ENCODE measurements at places on chromosomes 3 and 15. TPM values are rescaled to one million over a fixed set of nuclear protein-coding genes. Genes with fewer than 3 reads are reported as not detected.
A peak's percentile ranks its signal among the peaks of the same experiment; 100 is the strongest.

- DNase-seq: no peak
Observed at GRCh38 chr3:15300323-15301078, 31.9 kb downstream of the SH3BP5 start.

GRCh38 chr15:56249092-56249491, 5.4 kb upstream of the RFX7 start:
- DNase-seq: no peak

GRCh38 chr15:65839354-65839901, 29.9 kb upstream of the RAB11A start:
- DNase-seq: no peak

GRCh38 chr15:79168922-79169456, 78.4 kb upstream of the RASGRF1 start:
- no peak for DNase-seq

DNA sequence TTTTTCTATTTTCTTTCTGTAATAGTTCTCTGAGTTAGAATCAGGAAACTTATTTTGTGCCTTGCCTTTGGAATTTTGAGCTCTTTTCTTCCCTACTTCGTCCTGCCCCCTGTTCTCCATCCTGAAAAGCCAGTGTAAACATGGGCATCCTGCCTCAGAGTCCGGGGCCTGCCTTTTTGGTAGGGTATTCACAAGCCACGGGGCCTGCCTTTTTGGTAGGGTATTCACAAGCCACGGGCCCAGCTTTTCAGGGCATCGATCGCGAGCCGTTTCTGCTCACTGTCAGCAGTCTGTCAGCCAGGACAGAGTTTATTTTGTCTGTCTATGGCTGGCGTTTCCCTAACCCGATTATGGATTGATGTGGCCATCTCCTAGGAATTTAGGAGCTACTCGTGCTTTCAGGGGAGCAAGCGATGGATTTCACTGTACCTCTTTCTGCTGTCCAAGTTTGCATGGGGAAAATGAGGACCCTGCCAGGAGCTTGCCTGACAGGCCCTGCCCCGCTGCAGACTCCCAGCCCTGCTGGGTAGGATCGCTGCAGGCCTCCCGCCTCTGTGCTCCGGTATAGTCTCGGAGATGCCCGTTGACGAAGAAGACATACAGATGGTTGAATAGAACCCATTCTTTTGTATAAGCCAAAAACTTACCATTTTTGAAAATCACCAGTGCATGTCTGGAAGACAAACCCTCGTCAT, 12.8 kb downstream of the SYNM start:
- no peak for DNase-seq

GRCh38 chr15:53911431-53911830, 66.8 kb upstream of the UNC13C start:
- DNase-seq: no peak

- no peak for DNase-seq
Observed at GRCh38 chr15:74548241-74548640, 7.2 kb downstream of the ARID3B start.

GRCh38 chr15:60554494-60554893, 75.6 kb upstream of the ICE2 start:
- no peak for DNase-seq

DNA sequence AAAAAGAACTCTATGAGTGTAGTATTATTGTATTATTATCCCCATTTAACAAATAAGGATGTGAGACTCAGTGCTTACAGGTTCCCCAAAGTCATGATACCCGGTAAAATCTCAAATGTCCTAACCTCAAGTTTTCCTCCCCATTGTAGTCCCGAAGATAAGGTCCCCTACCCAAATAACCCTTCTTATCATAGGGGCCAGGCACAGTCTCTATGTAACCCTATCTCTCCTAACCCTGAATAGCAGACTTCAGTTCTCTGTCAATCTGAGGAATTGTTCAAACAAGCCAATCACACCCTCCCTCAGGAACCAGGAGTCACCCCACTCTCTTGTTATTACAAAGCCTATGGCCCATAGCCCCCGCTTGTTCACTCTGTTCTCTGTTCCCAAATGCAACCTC, 10.5 kb upstream of the SUSD5 start:
- no peak for DNase-seq

DNA sequence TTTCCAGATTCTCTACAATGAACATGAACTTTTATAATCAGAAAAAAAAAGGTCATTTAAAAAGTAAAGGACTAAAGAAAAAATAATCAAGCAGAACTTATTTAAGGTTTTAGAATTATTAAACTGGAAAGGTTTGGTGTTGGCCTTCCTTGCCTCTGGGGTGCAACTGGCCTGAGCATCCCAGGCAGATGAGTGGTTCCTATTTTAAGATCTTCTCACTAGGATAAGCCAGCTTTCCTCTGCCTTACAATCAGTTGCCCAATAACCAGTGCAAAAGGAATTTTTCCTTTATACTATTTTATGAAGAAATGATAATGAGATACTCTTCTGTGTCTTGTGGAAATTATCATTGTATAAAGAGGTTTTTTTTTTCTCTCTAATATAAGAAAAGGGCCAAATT, 56.6 kb downstream of the SEC22A start:
- DNase-seq: no peak

DNA sequence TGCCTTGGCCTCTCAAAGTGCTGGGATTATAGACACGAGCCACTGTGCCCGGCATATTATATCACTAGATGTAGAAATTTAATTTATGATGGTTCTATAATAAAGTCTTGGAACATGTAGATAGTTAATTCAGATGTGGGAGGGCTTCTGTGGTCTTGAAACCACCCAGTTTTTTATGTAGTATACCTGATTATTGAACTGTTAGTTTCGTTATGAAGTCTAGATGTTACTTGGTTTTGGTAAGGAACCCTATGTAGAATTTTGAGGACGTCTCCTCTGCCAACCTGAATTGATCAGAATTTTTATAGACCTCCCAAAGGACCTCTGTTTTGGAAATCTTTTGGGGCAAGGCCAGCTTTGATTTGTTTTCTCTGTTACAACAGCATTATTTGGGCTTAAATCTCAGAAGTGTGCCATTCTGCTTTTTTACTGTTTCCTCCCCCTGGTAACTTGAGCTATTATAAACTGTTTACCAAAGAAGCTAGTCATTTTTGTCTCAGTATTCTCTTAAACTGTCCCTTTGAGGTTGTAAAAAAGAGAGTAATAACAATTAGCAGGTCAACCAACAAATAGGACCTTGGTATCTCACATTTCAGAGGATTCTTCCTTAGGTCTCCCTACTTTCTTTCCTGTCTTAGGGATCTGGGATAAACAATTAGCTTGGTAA, 20.8 kb downstream of the AKAP13 start:
- DNase-seq: no peak

DNA sequence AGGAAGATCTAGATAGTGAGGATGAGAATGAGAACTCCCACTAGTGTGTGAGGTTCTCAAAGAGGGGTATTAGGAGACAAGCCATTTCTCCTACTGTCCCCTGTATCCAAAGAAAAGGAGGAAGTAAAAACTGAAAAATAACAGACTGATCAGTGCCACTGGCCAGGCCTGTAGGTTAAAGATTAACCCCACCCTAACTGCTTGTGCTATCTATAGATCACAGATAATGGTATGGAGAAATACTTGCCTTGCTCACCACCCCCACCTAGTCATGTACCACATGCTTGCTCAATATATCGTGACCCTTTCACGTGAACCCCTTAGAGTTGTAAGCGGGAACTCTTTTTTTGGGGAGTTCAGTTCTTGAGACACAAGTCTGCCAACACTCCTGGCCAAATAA, 519.7 kb upstream of the FRG2C start:
- no peak for DNase-seq

GRCh38 chr3:55511895-55512570, 24.9 kb upstream of the WNT5A start:
- DNase-seq: no peak

- DNase-seq: no peak
Observed at GRCh38 chr3:195030791-195031321, 240.1 kb downstream of the XXYLT1 start.

- no peak for DNase-seq
Observed at GRCh38 chr3:122989856-122990575, 37.5 kb downstream of the SEMA5B start.

DNA sequence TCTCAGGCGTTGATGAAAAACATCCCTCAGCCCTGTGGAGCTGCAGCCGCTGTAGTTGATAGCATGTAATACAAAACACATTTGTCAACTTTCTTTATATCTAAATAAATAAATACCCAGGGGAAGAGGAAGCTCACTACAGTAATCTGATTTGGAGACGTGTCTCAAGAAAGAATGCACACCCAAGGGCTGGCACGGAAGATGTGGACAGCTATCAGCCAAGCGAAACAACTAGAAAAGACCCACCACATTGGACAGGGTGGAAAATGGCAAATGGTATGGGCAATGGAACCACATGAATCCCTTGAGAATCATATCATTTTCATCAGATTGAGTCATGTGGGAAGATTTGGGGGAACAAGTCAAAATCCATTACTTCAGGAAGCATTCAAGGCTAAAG, 43.1 kb upstream of the ALDH1A3 start:
- no peak for DNase-seq

DNA sequence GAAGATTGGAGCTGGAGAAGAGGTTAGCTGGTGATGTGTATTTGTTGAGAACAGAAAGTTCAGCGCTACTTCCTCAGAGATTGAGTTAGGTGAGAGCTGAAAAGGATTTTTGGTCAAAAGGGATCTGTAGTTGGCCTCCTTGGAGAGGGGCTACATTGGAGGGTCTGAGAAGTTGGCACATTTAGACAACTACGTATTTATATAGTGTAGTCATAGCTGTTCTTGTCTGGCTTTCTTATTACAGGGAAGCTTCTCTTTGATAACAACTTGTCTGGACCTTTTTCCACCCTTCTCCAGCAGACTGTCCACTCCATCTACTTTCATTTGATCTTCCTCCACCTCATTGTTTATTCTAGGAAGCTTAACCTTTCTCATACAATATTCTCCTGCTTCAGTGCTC, 43.7 kb downstream of the KAT2B start:
- no peak for DNase-seq

GRCh38 chr15:63600001-63600615, 2.9 kb downstream of the FBXL22 start:
- DNase-seq: no peak

DNA sequence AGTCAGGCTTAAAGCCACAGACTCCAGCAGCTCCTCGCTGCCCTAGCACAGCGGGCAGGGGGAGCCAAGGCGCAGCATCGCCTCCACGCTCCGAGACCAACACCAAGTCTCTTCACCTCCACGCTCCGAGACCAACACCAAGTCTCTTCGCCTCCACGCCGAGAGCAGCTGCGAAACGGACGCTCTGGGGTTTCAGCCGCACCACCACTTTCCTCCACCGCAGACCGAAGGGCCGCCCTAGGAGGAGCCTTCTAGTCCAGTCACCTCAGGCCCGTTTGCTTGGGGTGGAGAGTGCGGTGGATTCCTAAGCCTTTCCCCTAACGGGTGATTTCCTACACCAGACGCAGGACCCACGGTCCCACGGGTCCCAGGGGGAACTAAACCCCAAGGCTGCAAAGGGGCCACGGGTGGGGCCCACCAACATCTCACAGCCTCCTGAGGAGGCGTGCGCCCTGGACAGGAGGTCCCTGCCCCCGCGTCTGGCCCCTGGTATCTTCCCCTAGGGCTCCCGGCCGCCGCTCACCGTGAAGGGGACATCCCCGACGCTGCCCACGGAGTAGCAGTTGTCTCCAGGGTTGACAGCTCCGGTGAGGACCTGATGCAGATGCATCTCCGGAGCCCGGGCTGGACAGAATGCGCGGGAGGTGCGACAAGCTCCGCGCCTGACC, 501 bp downstream of the DMXL2 start:
- no peak for DNase-seq

DNA sequence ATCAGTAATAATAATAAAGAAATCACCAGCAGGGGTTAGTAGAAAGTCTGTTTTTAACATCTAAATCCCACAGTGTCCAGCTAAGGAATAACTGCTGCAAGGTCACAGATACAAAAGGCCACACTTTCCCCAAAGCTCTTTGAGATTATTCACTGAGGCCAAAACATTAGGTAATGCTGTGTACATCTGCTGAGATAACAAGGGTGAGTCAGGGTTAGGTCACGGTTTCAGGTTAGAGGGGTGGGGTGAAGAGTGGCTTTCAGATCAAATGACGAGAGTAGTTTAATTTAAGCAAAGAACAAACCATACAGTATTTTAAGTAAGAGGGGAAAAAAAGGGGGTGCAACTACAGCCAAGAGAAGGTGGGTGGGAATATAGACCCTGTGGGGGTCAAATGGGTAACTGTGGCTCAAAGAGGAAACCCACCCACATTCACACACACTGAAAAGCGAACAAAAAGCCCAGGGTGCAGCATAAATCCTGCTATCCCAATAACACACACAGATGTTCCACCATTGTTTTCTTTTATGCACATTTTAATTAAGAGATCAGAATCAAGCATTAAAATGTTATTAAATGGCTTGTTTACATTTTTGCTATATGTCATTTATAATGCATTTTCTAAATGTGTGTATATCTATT, 412.9 kb downstream of the TIGIT start:
- no peak for DNase-seq

- no peak for DNase-seq
Observed at GRCh38 chr3:102478160-102478559, 43.3 kb downstream of the ZPLD1 start.

DNA sequence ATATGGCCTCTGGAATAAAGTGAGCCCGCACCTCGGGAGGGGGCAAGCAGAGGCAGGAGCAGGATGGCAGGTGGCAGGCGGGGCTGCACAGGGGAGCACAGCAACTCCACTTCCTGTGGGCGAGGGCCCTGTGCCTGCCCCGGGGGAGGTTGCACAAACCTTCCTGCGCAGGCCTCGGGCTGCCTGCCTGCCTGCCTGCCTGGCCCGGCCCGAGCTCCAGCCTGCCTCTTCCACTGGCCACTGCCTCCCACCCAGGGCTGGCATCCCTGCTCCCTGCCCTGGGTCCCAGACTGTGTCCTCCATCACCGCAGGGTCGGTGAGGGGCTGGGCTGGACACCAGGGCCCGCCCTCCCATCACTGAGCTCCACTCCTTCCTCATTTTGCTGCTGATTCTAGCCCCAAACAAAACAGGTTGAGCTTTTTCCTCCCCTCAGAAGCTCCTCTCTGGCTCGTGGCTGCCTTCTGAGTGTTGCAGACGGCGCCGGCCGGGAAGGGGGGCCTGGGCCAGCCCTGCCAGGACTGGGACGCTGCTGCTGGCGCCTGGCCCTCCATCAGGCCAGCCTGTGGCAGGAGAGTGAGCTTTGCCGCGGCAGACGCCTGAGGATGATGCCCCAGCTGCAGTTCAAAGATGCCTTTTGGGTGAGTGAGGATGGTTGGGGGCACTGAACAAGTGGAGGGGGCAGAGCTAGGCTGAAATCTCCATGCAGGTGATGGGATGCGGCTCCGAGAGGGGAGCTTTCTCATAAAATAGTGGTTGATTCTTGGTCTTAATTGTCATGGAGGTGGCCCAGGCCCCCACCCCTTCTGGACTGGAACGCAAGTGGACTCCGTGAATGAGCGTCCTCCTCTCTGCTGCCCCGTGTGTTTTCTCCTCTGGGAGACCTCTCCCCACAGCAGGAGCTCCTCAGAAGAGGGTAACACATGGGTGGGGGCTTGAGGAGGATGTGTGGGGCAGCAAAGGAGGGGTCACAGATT, at the start of gene PSTPIP1:
Gene PSTPIP1, plus strand, starts transcription at position 156 of the 975 bp plus-strand sequence. Its CDS starts 448 bp downstream, at position 604.
- peak; percentile 61 for DNase-seq

GRCh38 chr3:52798376-52798977, 3.9 kb downstream of the ITIH3 start:
- DNase-seq: no peak

The PRRT3 gene
- total RNA-seq: 10.7 TPM

The CISH gene
- total RNA-seq: 351 TPM

The ACTL6A gene
- total RNA-seq: 114 TPM

The PAQR9 gene
- total RNA-seq: not detected

The ABHD6 gene
- 28.2 TPM for total RNA-seq

The DCBLD2 gene
- 5.1 TPM for total RNA-seq

The MYL3 gene
- not detected for total RNA-seq

The FEZF2 gene
- not detected for total RNA-seq

The CERS3 gene
- 0.09 TPM for total RNA-seq

The TF gene
- 0.11 TPM for total RNA-seq
